Adrenal gland (tissue), 19 donors: ENCODE measurements at places on chromosomes 3 and 15.

DNA sequence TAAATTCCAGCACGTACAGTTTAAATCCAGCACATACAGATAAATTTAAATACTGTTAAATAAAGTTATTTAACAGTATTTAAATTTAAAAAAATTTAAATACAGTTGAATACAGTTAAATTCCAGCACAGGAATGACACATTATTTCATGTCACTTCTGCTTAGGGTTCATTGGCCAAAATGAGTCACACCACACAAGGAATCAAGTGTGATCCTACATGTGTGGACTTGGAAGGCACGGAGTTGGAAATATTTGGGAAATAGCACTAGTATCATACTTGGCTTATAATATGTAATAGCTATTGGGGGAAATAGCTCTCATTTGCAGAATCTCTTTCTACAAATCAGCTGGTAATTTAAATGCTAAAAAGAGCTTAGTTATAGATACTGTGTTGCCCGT is 10.6 kb downstream of the RAB7A start:
- H3K4me1 ChIP-seq, result peaks cover 48% of the 10 kb centered on the region
- DNase-seq, result peak; percentile 25
- H3K4me3 ChIP-seq, result no peak overlapping the region
- H3K27ac ChIP-seq, result no peak overlapping the region
- no peaks in the 10 kb centered on the region for H3K36me3 ChIP-seq
- no peaks in the 10 kb centered on the region for H3K27me3 ChIP-seq

DNA sequence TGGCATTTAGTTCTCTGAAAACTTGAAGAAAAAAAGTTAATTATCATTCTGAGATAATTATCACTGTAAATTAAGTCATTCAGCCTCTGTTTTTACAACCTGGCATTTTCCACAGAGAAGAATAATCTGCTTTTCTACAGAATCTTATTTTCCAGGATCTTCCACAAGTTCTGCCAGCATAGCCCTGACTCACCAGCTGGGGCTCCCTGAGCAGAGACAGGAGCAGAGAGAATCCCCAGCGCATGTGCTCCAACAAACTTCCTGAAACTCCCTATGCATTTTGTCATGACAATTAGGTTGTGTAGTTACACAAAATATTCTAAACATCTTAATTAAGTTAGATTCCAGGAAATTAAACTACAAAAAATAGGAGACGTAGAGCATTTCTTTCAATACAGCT is 32.1 kb upstream of the TMEM207 start:
- no peak overlapping the region for H3K27ac ChIP-seq
- no peaks in the 10 kb centered on the region for H3K4me1 ChIP-seq
- DNase-seq, result no peak

GRCh38 chr3:72533591-72534473 is 314.4 kb downstream of the SHQ1 start:
- no peak for DNase-seq
- no peaks in the 10 kb centered on the region for H3K27me3 ChIP-seq
- no peaks in the 10 kb centered on the region for H3K36me3 ChIP-seq
- no peak overlapping the region for H3K4me3 ChIP-seq

DNA sequence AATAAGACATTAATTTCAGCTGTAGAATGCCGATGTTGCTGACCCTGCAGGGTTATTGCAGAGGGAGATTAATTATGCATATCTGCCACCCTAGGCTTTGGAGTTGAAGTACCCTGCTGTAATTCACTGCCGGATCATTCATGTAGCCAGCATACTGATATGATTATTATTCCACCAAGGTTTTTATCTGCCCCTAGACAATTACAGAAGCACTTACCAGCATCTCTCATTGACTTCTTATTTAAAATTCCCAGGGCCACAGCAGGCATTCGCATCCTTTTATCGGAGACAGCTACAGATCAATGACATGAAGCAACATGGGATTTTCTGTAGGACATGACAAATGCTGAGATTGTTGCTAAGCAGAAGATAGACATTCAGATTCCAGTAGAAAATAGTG is 31.3 kb downstream of the IL1RAP start:
- H3K4me3 ChIP-seq, result no peak overlapping the region
- DNase-seq, result no peak
- no peak overlapping the region for H3K27ac ChIP-seq
- no peaks in the 10 kb centered on the region for H3K4me1 ChIP-seq
- no peaks in the 10 kb centered on the region for H3K27me3 ChIP-seq

DNA sequence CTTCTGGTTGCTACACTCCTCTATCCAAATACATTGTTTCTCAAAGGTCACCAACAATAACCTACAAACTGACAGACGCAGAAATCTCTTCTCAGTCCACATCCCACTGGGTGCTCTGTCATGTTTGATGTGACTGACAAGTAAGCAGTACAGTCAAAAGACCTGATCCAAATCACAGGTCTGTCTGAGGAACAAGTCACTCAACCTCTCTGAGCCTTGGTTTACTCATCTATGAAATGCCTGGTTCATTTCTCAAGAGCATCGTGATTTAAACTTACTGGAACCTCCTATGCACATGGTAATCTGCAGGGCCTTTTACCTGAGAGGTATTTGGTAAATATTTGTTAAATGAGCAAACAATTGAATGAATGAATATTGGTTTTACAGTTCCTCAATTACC is 5.5 kb downstream of the LRRC31 start:
- no peak overlapping the region for H3K27ac ChIP-seq
- no peak for DNase-seq
- H3K4me3 ChIP-seq, result no peak overlapping the region

DNA sequence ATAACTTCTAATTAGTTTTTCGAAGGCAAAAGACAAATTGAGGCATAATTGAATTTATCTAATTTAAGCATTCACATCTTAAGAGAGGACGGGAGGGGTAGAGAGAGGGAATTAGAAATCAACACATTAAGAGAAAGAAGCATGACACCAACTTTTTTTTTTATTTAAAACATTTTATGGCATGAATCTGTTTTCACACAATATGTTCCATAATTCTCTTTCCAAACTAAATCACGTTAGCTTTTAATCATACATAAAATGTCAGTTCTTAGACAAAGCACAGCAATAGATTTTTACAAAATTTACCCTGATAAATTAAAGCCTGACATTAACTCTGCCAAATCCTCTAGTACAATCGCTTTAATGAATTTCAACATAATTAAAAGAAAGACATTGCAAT is 600.8 kb upstream of the ROBO1 start:
- H3K27ac ChIP-seq, result no peak overlapping the region
- DNase-seq, result no peak
- H3K4me1 ChIP-seq, result no peaks in the 10 kb centered on the region
- H3K27me3 ChIP-seq, result no peaks in the 10 kb centered on the region
- H3K4me3 ChIP-seq, result no peak overlapping the region

DNA sequence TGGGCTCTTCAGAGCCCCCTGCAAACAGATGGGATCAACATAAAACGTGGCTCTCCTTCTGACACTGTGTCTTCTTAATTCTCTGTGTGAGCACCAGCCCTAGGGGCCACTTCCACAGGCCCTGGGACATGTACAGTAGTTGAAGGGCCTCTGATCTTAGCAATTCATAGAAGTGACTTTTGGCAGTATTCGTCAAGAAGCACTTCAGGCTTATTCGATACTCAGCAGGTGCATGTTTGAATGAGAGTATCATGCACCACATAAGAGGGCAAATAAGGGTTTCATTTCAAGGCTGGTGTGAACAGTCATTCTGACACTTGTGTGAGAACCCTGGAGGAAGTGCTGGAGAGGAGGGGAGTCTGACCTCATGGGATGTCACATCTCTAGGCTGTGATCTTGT is 113.9 kb downstream of the GABRG3 start:
- no peak overlapping the region for H3K4me3 ChIP-seq
- H3K36me3 ChIP-seq, result no peaks in the 10 kb centered on the region
- no peaks in the 10 kb centered on the region for H3K4me1 ChIP-seq

DNA sequence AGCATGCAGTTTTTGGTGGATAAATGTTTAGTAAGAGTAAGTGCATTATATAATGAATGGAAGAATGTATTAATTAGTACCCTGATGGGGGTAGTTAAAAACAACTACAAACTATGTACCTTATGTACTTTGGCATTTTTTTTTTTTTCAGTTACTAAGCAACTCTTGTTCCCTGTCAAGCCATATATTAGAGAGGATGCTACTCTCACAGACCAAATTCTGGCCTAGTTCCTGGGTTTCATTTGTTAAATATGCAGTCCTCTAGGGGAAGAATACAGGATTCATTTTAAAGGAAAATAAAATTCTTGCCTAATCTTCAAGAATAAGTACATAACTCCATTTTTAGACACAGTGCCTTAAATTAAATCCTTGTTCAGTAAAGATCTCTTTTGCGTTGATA is 16.9 kb downstream of the FAM98B start:
- H3K4me1 ChIP-seq, result no peaks in the 10 kb centered on the region
- DNase-seq, result no peak

GRCh38 chr15:31857194-31857593 is 173.1 kb upstream of the CHRNA7 start:
- no peak overlapping the region for H3K4me3 ChIP-seq
- H3K27me3 ChIP-seq, result no peaks in the 10 kb centered on the region
- H3K36me3 ChIP-seq, result no peaks in the 10 kb centered on the region
- no peak for DNase-seq
- H3K27ac ChIP-seq, result no peak overlapping the region
- no peaks in the 10 kb centered on the region for H3K4me1 ChIP-seq

- H3K36me3 ChIP-seq, result peaks cover 6% of the 10 kb centered on the region
- H3K27me3 ChIP-seq, result no peaks in the 10 kb centered on the region
- no peak overlapping the region for H3K27ac ChIP-seq
- no peak overlapping the region for H3K4me3 ChIP-seq
Observed at GRCh38 chr3:170440344-170440743, 21.7 kb downstream of the CLDN11 start.

- H3K27me3 ChIP-seq, result no peaks in the 10 kb centered on the region
- peak; percentile 91 for DNase-seq
- H3K27ac ChIP-seq, result peak within 1 kb of the TSS; percentile 96
- peak within 1 kb of the TSS; percentile 100 for H3K4me3 ChIP-seq
- no peaks in the 10 kb centered on the region for H3K36me3 ChIP-seq
- peaks cover 11% of the 10 kb centered on the region for H3K4me1 ChIP-seq
Observed at GRCh38 chr15:50908209-50909009, at the start of gene AP4E1. Gene AP4E1, plus strand, starts transcription at chr15:50908683. Its CDS starts 96 bp downstream, at chr15:50908779.

DNA sequence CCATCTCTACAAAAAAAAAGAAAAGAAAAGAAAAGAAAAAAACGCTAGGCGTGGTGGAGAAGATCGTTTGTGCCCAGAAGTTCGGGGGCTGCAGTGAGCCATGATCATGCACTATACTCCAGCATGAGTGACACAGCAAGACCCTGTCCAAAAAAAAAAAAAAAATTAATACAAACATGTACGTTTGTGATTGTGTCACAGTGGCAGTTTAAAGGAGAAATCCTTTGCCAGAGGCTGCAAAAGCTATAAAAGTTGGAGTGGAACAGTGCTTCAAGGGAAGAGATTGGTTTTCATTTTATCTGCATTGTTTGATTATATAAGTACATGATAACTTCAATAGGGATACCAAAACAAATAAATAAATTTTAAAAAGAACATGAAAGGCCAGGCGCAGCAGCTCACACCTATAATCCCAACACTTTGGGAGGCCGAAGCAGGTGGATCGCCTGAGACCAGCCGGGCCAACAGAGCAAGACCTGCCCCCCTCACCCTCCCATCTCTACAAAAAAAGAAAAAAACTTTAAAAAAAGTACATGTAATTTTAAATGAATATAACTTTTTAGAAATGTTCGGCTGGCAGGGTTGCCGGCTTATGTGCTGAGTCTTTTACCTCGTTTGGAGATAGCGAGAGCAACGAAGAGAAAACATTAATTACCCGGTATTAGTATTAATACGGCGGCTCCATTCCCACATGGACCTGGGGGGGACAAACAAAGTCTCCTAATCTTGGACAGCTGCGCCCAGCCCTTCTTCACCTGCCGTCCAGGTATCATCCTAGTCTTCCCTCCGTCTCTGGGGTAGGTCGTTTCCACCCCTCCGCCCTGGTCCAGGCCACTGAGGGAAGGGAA is 573 bp upstream of the DIS3L start:
- H3K27me3 ChIP-seq, result no peaks in the 10 kb centered on the region
- no peak overlapping the region for H3K4me3 ChIP-seq
- H3K4me1 ChIP-seq, result peaks cover 3% of the 10 kb centered on the region
- no peak for DNase-seq

DNA sequence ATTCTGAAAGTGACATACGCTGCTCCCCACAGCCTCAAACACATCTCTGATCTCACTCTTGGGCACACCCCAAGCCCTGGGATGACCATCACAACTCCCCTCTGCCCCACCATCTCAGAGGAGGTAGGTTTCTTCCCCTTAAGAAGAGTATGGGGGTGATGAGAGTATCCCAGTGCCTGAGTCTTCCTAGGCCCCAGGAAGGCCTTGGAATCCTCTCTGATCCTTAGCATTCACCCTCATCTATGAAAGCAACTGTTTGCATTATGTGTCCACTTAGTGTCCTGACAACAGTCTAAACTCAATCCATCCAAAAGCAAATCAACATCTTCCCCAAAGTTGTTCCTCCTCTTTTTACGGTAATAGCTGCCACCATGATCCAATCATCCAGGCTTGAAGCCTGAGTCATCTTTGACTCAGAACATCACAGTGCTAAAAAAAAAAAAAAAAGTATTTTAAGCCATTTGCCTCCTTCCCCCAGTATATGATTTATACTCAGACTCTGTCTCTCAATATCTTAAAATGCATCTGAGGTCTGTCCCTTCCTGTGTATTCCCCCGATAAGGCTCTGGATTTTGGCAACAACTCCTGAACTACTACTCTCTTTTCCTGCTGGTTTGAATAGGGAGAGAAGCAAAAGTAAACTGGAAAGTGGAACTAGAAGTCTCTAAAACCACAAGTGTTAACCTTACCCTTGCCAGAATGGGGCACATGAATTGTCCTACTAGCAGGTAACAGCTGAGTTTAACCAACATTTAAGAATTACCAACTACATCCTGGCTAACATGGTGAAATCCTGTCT is 22.5 kb downstream of the POPDC2 start:
- no peak for DNase-seq
- no peaks in the 10 kb centered on the region for H3K36me3 ChIP-seq
- H3K27me3 ChIP-seq, result no peaks in the 10 kb centered on the region
- peak overlapping the region; percentile 76 for H3K27ac ChIP-seq

GRCh38 chr3:195023576-195023975 is 247.4 kb downstream of the XXYLT1 start:
- H3K4me1 ChIP-seq, result no peaks in the 10 kb centered on the region
- no peaks in the 10 kb centered on the region for H3K36me3 ChIP-seq
- no peak overlapping the region for H3K4me3 ChIP-seq
- H3K27ac ChIP-seq, result no peak overlapping the region

DNA sequence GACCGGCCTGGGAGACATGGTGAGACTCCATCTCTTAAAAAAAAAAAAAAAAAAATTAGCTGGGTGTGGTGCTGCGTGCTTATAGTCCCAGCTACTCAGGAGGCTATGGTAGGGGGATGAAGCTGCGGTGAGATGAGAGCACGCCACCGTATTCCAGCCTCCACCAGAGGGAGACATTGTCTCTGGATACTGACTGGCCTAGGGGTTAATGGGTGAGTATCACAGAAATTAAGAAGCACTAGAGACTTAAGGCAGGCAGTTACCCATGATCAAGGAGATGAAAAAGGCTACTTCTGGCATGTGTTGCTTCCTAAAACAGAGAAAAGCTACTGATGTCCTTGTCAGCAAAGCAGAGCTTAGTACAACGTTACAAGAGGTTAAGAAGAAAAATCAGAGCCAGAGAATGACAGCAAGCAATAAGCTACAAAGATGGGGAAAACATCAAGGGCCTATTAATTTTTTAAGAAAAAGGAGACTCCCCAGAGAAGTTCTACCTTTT is 8.6 kb downstream of the TFRC start:
- H3K27ac ChIP-seq, result no peak overlapping the region
- no peaks in the 10 kb centered on the region for H3K36me3 ChIP-seq
- no peaks in the 10 kb centered on the region for H3K4me1 ChIP-seq
- H3K4me3 ChIP-seq, result no peak overlapping the region

- H3K36me3 ChIP-seq, result no peaks in the 10 kb centered on the region
- no peak for DNase-seq
- no peak overlapping the region for H3K4me3 ChIP-seq
- H3K4me1 ChIP-seq, result peaks cover 14% of the 10 kb centered on the region
Observed at GRCh38 chr3:126104028-126104635, 20.2 kb upstream of the SLC41A3 start.
